ENCODE measurements at places on chromosomes 12 and 14. TPM values are rescaled to one million over a fixed set of nuclear protein-coding genes. Genes with fewer than 3 reads are reported as not detected.

HSPB8 gene
- total RNA-seq = not detected

GRCh38 chr12:98997899-98998298 lies 352.8 kb downstream of the APAF1 start:
- no peaks in the 10 kb centered on the region for H3K36me3 ChIP-seq
- no peak for DNase-seq
- peaks cover 4% of the 10 kb centered on the region for H3K27me3 ChIP-seq

- peaks cover 15% of the 10 kb centered on the region for H3K4me1 ChIP-seq
- no peaks in the 10 kb centered on the region for H3K36me3 ChIP-seq
- H3K27me3 ChIP-seq = peaks cover 25% of the 10 kb centered on the region
- H3K27ac ChIP-seq = no peak overlapping the region
- no peak overlapping the region for H3K4me3 ChIP-seq
Observed at GRCh38 chr12:65756956-65757511, 67.2 kb upstream of the HMGA2 start.

CFAP54 gene
- 0.38 TPM for total RNA-seq

- peak; percentile 34 for DNase-seq
- H3K27ac ChIP-seq = peak overlapping the region; percentile 76
- no peaks in the 10 kb centered on the region for H3K36me3 ChIP-seq
- peaks cover 1% of the 10 kb centered on the region for H3K27me3 ChIP-seq
- peaks cover 39% of the 10 kb centered on the region for H3K4me1 ChIP-seq
Observed at GRCh38 chr12:10243818-10244520, 31.3 kb downstream of the GABARAPL1 start.

NRL gene
- total RNA-seq = 2.5 TPM

ACRBP gene
- 2.0 TPM for total RNA-seq

GRCh38 chr12:44017216-44017615 lies 181.3 kb downstream of the TMEM117 start:
- H3K4me1 ChIP-seq = no peaks in the 10 kb centered on the region
- H3K27ac ChIP-seq = no peak overlapping the region
- H3K27me3 ChIP-seq = no peaks in the 10 kb centered on the region
- no peaks in the 10 kb centered on the region for H3K36me3 ChIP-seq
- H3K4me3 ChIP-seq = no peak overlapping the region

FAM90A1 gene
- 0.27 TPM for total RNA-seq

- no peak overlapping the region for H3K4me3 ChIP-seq
- no peaks in the 10 kb centered on the region for H3K36me3 ChIP-seq
- DNase-seq = no peak
- H3K27me3 ChIP-seq = no peaks in the 10 kb centered on the region
- no peak overlapping the region for H3K27ac ChIP-seq
- H3K4me1 ChIP-seq = no peaks in the 10 kb centered on the region
Observed at GRCh38 chr12:23556661-23557060, 392.8 kb downstream of the SOX5 start.

DNA sequence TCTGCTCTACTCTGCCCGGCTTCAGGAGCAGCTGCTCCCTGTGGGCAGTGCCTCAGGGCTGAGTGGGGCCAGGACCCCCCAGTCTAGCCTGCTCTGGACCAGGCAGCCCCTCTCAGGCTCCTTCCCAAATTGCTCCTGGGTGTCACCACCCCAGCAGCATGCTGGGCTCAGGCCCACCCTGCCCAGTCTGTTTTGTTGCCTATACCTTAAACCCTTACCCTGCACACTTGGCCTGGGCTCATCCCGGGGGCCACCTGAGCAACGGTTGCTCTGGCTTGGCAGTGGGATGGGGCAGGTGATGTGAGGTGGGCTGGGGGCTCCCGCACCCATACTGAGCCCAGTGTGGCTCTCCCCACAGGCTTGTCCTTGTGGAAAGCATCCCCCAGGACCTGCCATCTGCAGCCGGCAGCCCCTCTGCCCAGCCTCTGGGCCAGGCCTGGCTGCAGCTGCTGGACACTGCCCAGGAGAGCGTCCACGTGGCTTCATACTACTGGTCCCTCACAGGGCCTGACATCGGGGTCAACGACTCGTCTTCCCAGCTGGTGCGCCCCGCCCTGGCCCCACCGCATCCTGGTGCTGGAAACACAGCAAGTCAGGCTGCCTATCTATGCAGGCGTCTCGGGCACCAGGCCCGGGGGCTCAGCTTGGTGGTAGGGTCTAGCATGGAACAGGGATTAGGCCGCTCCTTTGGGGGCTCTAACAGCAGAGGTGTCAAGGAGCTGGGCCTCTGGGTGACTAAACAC lies 3.9 kb downstream of the PLD4 start:
- H3K27me3 ChIP-seq = no peaks in the 10 kb centered on the region
- H3K27ac ChIP-seq = no peak overlapping the region
- no peak overlapping the region for H3K4me3 ChIP-seq
- no peaks in the 10 kb centered on the region for H3K36me3 ChIP-seq
- H3K4me1 ChIP-seq = peaks cover 4% of the 10 kb centered on the region

GRCh38 chr12:44509471-44509870 lies 366.6 kb downstream of the NELL2 start:
- H3K4me1 ChIP-seq = no peaks in the 10 kb centered on the region
- H3K4me3 ChIP-seq = no peak overlapping the region
- H3K36me3 ChIP-seq = peaks cover 17% of the 10 kb centered on the region
- DNase-seq = no peak
- H3K27ac ChIP-seq = peak overlapping the region; percentile 35
- H3K27me3 ChIP-seq = no peaks in the 10 kb centered on the region

DPF3 gene
- 0.54 TPM for total RNA-seq

- no peak overlapping the region for H3K27ac ChIP-seq
- H3K4me1 ChIP-seq = no peaks in the 10 kb centered on the region
- peaks cover 13% of the 10 kb centered on the region for H3K27me3 ChIP-seq
- H3K4me3 ChIP-seq = no peak overlapping the region
- H3K36me3 ChIP-seq = no peaks in the 10 kb centered on the region
Observed at GRCh38 chr12:131353376-131353775, 357.5 kb upstream of the SFSWAP start.

- no peaks in the 10 kb centered on the region for H3K36me3 ChIP-seq
- H3K4me3 ChIP-seq = no peak overlapping the region
- H3K4me1 ChIP-seq = peaks cover 10% of the 10 kb centered on the region
- no peak overlapping the region for H3K27ac ChIP-seq
- H3K27me3 ChIP-seq = peaks cover 13% of the 10 kb centered on the region
Observed at GRCh38 chr12:55681142-55682077, 26.3 kb downstream of the ITGA7 start.

DNA sequence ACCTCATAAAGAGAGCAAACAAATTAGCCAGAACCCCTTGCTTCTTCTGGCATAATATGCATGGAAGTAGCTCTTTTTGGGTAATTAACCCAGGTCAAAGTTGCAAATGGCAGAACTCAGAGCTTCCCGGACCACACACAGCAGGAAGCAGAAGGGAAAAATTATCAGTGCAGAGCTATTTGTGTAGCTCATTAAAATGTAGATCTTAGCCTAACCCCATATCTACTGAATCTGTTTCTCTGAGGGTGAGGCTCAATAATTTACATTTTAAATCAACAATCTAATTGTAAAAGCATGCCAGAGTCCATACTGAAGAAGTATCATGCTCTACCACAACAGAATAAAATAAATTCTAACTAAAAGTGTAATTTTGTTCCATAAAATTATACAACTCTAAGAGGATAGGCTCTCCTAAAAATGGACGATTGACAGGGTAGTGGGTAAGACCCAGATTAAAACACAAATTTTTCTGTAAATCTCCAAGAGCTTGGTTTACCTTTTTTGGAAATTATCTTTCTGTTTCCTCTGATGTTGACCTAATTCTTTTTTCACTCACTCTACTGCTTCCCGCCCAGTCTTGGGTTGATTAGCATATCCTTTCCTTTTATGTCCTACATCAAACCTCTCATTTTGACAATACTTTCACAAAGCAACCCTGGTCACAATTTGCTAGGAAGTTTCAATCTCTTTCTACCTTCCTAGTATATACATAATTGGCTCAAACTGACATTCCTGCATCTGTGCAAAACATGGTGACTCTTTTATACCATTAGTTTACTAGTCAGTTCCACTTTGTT lies 213.3 kb upstream of the SLC16A7 start:
- no peak overlapping the region for H3K27ac ChIP-seq
- peaks cover 2% of the 10 kb centered on the region for H3K4me1 ChIP-seq
- DNase-seq = no peak
- H3K27me3 ChIP-seq = peaks cover 5% of the 10 kb centered on the region
- H3K4me3 ChIP-seq = no peak overlapping the region
- H3K36me3 ChIP-seq = no peaks in the 10 kb centered on the region

TNS2 gene
- 1.1 TPM for total RNA-seq

DNA sequence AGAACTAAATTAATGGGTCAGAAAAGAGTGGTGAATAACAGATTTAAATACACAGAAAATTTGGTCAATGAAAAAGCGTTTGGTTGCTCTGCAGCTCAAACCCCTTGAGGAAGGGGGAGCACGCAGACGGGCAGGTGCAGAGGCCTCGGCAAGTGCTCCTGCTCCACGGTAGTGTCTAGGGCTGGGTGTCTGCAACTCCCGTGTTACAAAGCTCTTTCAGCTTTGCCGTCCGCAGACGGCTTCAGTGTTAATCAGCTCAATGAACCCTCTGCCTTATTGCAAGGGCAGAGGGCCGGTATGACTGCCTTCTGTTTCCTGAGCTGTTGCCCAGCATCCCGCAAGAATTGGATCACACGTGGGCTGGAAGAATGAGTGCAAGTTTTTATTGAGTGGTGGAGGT lies 125.7 kb upstream of the TRHDE start:
- H3K4me3 ChIP-seq = no peak overlapping the region
- no peak for DNase-seq
- H3K4me1 ChIP-seq = no peaks in the 10 kb centered on the region
- no peak overlapping the region for H3K27ac ChIP-seq
- no peaks in the 10 kb centered on the region for H3K27me3 ChIP-seq

FLRT2 gene
- total RNA-seq = not detected

DNA sequence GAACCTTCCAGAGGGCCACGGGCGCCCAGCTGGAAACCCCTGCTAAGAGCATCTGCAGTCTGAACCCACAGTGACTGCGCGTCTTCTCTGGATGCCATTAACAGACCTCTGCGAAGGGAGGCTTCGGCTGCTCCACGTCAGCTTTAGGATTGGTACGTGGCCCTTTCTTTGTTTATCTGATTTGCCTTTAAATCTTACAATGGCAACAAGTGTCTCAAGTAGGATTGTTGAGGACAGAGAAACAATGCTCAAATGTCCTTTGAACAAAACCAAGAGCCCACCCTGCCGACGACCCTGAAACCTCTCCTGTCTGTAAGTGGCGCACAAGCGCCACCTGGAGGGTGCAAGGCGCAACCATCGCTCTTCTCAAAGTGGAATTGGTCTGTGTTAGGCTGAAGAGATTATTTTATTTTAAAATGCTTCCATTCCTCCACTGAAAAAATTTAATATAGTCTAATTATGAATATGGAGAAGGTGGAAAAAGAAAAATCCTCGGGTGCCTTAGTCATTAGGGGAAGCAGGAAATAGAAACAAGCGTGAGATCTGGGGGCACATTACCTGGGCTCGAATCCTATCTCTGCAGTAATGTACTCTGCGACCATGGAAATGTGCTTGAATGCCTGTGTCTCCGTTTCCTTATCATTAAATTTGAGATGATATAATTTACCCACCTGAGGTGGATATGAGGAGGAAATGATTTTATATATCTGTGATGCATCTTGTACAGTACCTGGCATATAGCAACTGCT lies 82.6 kb upstream of the PTPRB start:
- peak; percentile 45 for DNase-seq
- H3K4me1 ChIP-seq = peaks cover 2% of the 10 kb centered on the region
- peak overlapping the region; percentile 28 for H3K4me3 ChIP-seq
- H3K36me3 ChIP-seq = no peaks in the 10 kb centered on the region
- peaks cover 3% of the 10 kb centered on the region for H3K27me3 ChIP-seq

DNA sequence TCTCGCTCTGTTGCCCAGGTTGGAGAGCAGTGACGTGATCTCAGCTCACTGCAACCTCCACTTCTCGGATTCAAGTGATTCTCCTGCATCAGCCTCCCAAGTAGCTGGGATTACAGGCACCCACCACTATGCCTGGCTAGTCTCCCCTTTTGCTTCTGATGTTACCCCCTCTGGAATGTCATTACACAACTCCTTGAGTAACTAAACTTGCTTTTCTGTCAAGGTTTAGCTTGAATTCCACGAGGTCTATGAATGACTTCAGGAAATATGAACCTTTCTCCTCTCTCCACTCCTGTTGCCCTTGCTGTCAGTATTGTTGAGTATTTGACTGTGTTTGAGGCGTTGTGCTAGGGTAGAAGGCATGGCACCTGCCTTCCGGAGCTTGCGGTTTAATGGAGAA lies 16.8 kb upstream of the RTRAF start:
- H3K27ac ChIP-seq = no peak overlapping the region
- peaks cover 13% of the 10 kb centered on the region for H3K36me3 ChIP-seq
- peaks cover 2% of the 10 kb centered on the region for H3K4me1 ChIP-seq
- DNase-seq = no peak

GRCh38 chr14:83992857-83993256 lies 1537.1 kb upstream of the FLRT2 start:
- no peaks in the 10 kb centered on the region for H3K36me3 ChIP-seq
- no peak overlapping the region for H3K4me3 ChIP-seq
- H3K4me1 ChIP-seq = no peaks in the 10 kb centered on the region
- H3K27me3 ChIP-seq = no peaks in the 10 kb centered on the region
- DNase-seq = no peak
- H3K27ac ChIP-seq = no peak overlapping the region

ABCB9 gene
- 4.3 TPM for total RNA-seq

DNA sequence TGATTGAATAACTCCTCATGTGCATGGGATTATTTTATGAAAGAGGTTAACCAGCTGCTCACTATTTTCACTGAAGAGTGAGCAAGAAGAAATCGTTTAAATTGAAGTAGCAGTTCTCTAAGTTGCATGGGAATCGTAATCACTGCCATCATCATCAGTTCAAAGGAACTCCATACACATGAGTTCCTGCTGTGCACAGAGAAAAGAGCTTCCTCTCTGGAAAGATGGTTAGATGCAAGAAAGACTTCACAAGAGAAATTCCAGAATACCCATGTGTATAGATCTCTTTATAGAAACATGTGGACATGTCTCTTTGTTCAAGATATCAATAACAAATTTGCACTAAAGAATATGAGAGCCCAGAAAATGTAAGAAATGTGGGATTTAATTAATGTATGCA lies 291.3 kb downstream of the PDZRN4 start:
- no peaks in the 10 kb centered on the region for H3K36me3 ChIP-seq
- no peak overlapping the region for H3K27ac ChIP-seq
- H3K4me1 ChIP-seq = no peaks in the 10 kb centered on the region
- DNase-seq = no peak

DNA sequence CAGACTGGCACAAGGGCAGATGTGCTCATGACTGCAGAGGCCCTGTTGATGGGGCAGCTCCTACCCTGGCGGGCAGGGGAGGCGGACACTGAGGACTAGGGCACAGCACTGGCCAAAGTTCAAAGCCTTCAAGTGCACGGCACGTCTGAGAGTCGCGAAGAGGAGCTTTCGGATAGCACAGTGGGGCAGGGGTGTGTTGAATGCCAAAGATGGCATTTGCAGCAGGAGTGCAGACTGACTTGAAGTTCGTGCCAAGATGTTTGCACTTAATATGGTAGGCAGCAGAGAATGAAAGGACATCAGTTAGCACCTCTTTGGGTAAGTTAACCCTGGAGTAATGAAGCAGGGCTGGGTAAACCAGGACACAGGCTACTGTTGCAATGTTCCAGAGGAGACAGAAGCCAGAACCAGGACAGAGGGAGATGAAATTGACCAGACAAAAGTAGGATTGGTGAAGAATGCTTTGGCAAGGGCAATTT lies 6.7 kb upstream of the EML1 start:
- no peaks in the 10 kb centered on the region for H3K36me3 ChIP-seq
- H3K27me3 ChIP-seq = peaks cover 10% of the 10 kb centered on the region
- peaks cover 14% of the 10 kb centered on the region for H3K4me1 ChIP-seq
- DNase-seq = no peak
- no peak overlapping the region for H3K4me3 ChIP-seq
- no peak overlapping the region for H3K27ac ChIP-seq

Data from activated CD8-positive, alpha-beta T cell treated with anti-CD3 and anti-CD28 coated beads for 36 hours (primary cell).